ENCODE measurements at places on chromosomes 4 and X.

GRCh38 chrX:22047468-22047867, 15.3 kb downstream of the PHEX start:
- no peak for DNase-seq

GRCh38 chrX:37692918-37693317, 7.3 kb downstream of the XK start:
- DNase-seq = no peak

DNA sequence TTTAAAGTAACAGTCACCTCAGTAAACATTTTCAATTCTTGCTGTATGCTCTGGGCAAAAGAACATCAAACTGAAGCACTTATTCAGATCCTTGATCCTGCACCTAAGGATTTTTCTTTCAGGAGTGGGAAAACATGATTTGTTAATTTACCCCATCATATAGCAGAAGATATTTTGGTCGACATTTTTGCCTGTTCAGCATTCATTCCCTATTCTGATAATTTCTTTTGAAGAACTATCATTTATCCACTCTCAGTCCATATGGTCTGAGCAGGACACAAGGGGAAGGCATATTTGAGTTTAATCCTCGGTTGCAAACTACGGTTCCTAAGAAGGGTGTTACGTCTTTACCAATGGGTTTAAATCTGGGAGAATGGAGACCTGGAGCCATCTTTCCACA, 1.2 kb upstream of the CLOCK start:
- DNase-seq = no peak

DNA sequence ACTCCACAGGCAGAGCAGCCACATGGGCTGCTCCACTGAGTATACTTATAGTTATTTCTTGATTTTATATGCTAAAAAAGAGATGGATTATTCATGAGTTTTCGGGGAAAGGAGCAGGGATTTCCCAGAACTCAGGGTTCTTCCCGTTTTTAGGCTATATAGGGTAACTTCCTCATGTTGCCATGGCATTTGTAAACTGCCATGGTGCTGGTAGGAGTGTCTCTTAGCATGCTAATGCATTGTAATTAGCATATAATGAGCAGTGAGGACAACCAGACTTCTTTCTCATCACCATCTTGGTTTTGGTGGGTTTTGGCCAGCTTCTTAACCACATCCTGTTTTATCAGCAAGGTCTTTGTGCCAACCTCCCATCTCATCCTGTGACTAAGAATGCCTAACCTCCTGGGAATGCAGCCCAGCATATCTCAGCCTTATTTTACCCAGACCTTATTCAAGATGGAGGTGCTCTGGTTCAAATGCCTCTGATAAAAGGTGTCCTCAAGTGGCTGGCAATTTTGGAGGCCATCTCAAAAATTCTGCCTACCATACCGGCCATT, 213.0 kb upstream of the VEGFC start:
- no peak for DNase-seq

- DNase-seq = no peak
Observed at GRCh38 chr4:118817178-118817930, 18.6 kb downstream of the SEC24D start.

GRCh38 chr4:183314336-183314735, 5.7 kb downstream of the CLDN22 start:
- no peak for DNase-seq

- DNase-seq = no peak
Observed at GRCh38 chrX:113457719-113458118, 617.1 kb upstream of the AMOT start.

DNA sequence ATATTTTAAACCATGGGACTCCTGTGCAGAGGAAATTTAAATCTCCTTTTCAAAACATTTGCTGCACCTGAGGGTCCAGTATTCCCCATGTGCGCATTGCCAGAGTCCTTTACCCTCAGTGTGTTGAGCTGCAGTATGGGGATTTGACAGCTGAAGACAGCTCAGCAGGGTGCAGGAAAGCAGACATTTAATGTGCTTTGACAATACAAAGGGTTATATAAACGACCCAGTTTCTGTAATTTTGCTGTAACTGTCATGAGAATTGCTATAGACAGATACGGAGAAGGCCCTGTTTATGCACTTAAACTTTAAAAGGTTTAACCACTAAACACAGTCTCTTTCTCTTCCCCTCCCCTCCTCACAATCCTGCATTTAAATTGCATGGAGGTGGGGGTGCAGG, 393.4 kb downstream of the MID1IP1 start:
- no peak for DNase-seq

DNA sequence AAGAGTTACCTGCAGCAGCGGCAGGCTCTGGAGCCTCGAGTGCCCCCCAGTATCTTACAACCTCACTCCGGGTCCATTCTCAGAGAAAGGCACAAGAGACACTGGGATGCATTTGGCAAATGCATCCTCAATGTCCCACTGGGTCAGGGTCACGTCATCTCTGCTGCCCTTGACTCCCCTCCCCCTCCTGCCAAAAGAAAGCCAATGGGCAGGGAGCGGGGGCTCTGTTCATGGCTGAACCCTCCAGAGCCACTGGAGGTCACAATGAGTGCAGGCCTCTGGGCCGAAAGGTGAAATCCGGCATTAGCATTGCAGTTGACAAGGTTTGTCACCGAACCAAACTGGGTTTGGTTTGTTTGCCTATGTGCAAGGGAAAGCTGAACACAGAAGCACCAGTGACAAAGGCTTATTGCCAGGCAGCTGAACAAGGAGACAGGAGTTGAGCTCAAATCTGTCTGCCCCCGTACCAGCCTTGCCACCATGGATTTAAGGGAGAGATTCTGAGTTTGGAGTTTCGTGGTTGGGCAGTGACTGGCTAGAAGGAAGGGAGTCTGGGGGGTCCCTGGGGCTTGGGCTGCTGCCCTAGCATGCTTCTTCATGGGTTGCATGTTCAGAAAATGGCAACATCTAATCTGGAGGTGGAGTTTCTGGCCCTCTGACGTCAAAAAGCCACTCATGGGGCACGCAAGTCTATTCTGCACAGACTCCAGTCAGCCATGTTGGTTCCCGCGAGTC, 64.3 kb downstream of the HTRA3 start:
- DNase-seq = no peak

GRCh38 chr4:76755756-76756155, 142.2 kb downstream of the SOWAHB start:
- DNase-seq = no peak

DNA sequence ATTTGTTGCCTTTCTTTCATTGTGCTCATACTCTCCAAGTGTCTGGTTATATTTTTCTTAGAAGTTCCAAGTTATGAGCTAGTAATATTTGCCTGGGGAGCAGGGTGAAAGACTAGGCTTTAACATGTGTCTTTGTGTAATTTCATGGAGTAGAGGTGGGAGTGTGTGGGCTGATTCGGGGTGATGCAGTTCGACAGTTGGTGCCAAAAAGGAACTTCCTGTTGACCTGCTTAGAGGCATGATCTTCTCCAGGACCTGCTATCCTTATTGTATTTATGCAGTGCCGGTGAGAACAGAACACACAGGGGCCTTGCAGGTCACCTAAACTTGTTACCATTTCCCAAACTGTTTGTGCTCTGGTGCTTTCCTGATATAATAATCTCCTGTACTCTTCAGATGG, 21.2 kb downstream of the USP53 start:
- no peak for DNase-seq

DNA sequence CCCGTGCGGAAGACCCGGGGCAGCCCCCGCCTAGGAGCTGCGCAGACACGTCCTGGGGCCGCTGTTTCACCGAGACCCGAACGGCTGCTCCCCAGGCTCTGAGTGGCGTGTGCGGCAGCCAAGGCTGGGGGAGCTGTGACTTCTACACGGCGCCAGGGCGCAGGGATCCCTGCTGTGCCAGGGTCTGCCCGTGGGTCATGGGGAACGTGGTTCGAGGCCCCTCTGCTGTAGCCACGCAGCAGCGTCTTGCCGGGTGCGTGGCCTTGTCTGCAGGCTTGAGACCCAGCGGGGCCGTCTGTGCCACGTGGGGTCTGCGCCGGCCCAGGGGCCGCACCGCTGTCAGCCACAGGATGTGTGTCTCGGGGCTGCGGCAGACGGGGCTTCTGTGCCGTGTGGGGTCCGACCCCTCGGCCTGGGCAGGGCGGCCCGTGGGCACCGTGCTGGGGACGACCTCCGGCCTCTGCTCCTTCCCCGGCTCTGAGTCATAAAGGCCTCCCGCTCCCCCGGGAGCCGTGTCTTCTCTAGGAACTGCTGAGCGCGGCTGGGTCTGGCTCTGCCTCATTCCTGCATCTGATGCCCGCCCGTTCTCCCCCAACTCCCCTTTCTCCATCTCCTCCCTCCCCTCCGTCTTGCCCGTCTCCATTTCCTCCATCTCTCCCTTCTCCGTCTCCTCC, 12.7 kb upstream of the GTPBP6 start:
- DNase-seq = no peak

DNA sequence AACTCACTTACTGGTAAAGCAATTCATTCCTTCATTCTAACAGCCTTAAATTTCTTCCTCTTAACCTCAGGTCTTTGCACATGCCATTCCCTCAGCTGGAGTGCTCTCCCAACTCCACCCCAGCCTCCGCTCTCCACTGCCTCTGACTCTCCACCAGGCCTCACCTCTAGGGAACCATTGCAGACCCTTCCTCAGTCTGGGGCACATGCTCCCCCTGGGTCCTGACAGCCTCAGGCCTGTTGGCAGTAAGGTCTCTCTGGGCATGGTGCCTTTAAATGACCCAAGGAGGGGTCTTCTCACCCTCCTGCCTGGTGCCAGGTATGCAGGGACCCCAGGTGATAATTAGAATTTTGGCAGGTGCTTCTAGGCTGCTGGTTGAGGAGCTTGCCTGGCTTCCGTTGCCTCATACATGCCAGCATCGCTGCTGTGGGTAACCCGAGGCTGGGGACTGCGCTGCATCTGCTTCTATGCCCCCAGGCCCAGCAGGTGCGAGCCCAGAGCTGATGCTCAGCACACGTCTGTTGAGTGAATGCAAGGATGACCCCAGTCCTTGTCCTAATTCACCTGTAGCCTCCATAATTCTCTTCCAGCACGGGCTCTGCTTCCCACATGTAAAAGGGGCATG, 27.5 kb upstream of the GPR78 start:
- no peak for DNase-seq

GRCh38 chr4:163493643-163494359, 689 bp upstream of the TMA16 start:
- peak; percentile 34 for DNase-seq

Data from activated naive CD8-positive, alpha-beta T cell treated with anti-CD3 and anti-CD28 coated beads, Interleukin-2, amount 10 ng/mL, durations not matched to agents 7 days and 5 days (primary cell).